ENCODE measurements at places on chromosomes 16 and 17.

DNA sequence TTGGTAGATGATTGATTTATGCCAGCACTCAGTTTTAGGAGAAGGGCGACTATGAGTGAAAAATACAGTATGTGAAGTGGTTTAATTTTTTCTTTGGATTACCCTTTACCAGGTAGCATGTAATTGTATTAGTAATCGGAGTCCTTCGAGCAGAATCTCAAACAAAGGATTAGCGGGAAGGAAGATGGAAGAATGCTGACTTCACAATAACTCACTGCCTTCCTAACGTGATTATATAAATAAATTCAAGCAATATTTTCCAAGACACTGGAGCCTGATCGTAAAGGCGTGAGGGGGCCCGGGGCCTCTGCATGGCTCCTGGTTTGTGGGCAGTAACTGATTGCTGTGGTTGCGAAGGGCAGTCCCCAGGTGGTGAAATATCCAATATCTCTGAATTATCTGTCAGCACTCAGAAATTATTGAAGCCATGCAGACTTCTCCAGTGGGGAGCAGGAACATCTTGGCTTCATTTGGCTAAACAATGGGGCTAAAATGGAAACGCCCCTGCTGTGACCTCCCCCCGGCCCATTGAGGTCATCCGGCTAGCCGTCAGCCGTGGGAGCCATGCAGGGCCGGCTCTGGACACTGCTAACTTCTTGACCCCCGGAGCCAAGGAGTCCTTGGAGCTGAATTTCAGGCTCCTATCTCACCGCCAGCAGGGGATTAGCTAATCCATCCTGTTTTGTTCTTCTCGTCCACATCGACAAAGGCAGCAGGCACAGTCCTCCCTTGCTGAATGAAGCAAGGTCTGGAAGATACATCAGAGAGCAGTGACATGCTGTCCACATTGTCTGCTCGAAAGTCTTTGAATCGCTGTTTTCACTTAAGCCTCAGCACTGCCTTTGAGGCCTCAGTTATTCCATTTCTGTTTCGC lies 295.9 kb upstream of the N4BP1 start:
- H3K27me3 ChIP-seq = no peaks in the 10 kb centered on the region
- DNase-seq = no peak
- no peak overlapping the region for H3K27ac ChIP-seq
- no peak overlapping the region for H3K4me3 ChIP-seq
- no peaks in the 10 kb centered on the region for H3K4me1 ChIP-seq

DNA sequence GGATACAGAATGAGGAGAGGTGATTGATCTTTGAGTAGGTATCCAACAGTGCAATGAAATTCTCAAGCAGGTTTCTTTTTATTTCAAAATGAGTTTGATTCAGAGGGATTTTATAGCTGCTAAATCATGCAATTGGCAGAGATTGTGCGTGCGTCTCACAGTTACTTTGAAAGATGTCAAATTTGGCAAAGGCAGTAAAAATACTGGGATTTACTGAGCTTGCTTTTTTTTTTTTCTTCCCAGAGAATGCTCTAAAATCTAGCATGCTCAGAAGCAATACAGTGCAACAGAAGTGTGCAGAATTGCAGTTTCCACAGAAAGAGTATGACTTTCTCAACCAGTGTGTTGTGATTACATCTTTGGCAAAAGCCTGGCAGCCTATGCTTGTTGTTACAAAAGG lies 410.7 kb upstream of the GOT2 start:
- no peaks in the 10 kb centered on the region for H3K4me1 ChIP-seq
- H3K4me3 ChIP-seq = no peak overlapping the region
- H3K27me3 ChIP-seq = no peaks in the 10 kb centered on the region
- no peak for DNase-seq

- no peak for DNase-seq
- no peaks in the 10 kb centered on the region for H3K4me1 ChIP-seq
- no peak overlapping the region for H3K4me3 ChIP-seq
- H3K27ac ChIP-seq = no peak overlapping the region
- no peaks in the 10 kb centered on the region for H3K27me3 ChIP-seq
These were observed 280.1 kb upstream of the MON1B start for GRCh38 chr16:76910931-76911330.

GRCh38 chr16:24009098-24009497 lies 173.3 kb downstream of the PRKCB start:
- no peaks in the 10 kb centered on the region for H3K27me3 ChIP-seq
- no peaks in the 10 kb centered on the region for H3K4me1 ChIP-seq
- no peak for DNase-seq
- H3K36me3 ChIP-seq = no peaks in the 10 kb centered on the region
- H3K4me3 ChIP-seq = no peak overlapping the region

DNA sequence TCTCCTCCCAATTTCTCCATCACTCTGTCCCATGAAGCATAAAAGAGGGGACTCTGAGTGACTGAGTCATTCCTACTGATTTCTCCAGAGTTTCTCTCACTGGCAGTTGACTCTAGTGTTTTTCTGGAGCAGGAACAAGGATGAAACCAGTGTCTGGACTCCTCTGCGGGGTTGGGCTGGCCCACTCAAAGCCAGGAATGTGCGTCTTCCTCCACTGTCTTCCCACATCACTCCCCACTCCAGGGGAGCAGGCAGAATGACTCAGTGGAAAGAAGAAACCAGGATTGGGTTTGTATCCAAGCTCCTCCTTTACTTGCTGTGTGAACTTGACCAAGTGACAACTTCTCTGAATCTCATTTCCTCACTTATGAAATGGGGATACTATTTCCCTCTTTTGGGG lies 497.5 kb upstream of the SALL1 start:
- no peak overlapping the region for H3K4me3 ChIP-seq
- H3K27me3 ChIP-seq = no peaks in the 10 kb centered on the region
- H3K4me1 ChIP-seq = no peaks in the 10 kb centered on the region
- H3K27ac ChIP-seq = no peak overlapping the region

- H3K27me3 ChIP-seq = no peaks in the 10 kb centered on the region
- H3K4me3 ChIP-seq = no peak overlapping the region
- no peak overlapping the region for H3K27ac ChIP-seq
- H3K4me1 ChIP-seq = no peaks in the 10 kb centered on the region
These were observed 53.0 kb downstream of the IQCK start for GRCh38 chr16:19771040-19771439.

GRCh38 chr17:78497115-78497540 lies 80.1 kb downstream of the DNAH17 start:
- no peak overlapping the region for H3K27ac ChIP-seq
- no peaks in the 10 kb centered on the region for H3K4me1 ChIP-seq
- H3K4me3 ChIP-seq = no peak overlapping the region
- DNase-seq = peak; percentile 75
- no peaks in the 10 kb centered on the region for H3K27me3 ChIP-seq

GRCh38 chr17:69506489-69506888 lies 92.0 kb downstream of the MAP2K6 start:
- H3K36me3 ChIP-seq = no peaks in the 10 kb centered on the region
- no peaks in the 10 kb centered on the region for H3K27me3 ChIP-seq
- DNase-seq = no peak
- peak overlapping the region; percentile 6 for H3K27ac ChIP-seq
- H3K4me3 ChIP-seq = no peak overlapping the region
